ENCODE measurements at places on chromosomes 11 and 22. TPM values are rescaled to one million over a fixed set of nuclear protein-coding genes. Genes with fewer than 3 reads are reported as not detected.
A peak's percentile ranks its signal among the peaks of the same experiment; 100 is the strongest.

Gene OR52I2
- polyA plus RNA-seq = 0.03 TPM

Gene SMC1B
- polyA plus RNA-seq = 0.10 TPM

Gene ART1
- polyA plus RNA-seq = not detected

Gene DNAL4
- 8.7 TPM for polyA plus RNA-seq

Gene TPH1
- polyA plus RNA-seq = 0.03 TPM

DNA sequence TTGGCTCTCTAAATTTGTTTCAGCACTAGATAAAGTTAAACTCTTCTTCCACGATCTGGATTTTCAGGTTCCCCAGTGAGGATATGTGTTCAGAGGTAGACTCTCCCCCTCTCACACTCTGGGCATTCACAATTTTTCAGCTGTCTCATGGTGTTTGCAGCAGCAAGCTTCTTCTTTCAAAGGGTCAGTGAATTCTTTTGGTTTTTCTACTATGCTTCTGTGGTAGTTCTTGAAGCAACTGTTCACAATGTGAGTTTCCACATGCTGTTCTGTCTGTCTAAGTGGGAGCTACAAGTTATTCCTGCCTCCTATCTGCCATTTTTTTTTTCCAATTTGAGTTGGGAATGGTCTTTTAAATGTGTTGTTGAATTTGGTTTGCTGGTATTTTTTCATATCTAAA, 25.4 kb downstream of the CNTF start:
- DNase-seq = no peak
- H3K27ac ChIP-seq = no peak overlapping the region
- peaks cover 7% of the 10 kb centered on the region for H3K4me1 ChIP-seq
- no peaks in the 10 kb centered on the region for H3K36me3 ChIP-seq
- peaks cover 3% of the 10 kb centered on the region for H3K27me3 ChIP-seq

GRCh38 chr11:35292279-35292678, 127.1 kb downstream of the SLC1A2 start:
- DNase-seq = peak; percentile 12
- H3K4me3 ChIP-seq = no peak overlapping the region
- no peaks in the 10 kb centered on the region for H3K36me3 ChIP-seq
- H3K4me1 ChIP-seq = no peaks in the 10 kb centered on the region
- H3K27ac ChIP-seq = no peak overlapping the region

- no peaks in the 10 kb centered on the region for H3K27me3 ChIP-seq
- peak overlapping the region; percentile 75 for H3K27ac ChIP-seq
- no peak for DNase-seq
- H3K36me3 ChIP-seq = peaks cover 66% of the 10 kb centered on the region
Observed at GRCh38 chr11:75402002-75402773, 2.9 kb downstream of the RPS3 start.

- H3K4me3 ChIP-seq = no peak overlapping the region
- no peak overlapping the region for H3K27ac ChIP-seq
- H3K36me3 ChIP-seq = no peaks in the 10 kb centered on the region
- peaks cover 4% of the 10 kb centered on the region for H3K27me3 ChIP-seq
- peak; percentile 55 for DNase-seq
Observed at GRCh38 chr11:123351375-123351774, 78.7 kb upstream of the GRAMD1B start.

DNA sequence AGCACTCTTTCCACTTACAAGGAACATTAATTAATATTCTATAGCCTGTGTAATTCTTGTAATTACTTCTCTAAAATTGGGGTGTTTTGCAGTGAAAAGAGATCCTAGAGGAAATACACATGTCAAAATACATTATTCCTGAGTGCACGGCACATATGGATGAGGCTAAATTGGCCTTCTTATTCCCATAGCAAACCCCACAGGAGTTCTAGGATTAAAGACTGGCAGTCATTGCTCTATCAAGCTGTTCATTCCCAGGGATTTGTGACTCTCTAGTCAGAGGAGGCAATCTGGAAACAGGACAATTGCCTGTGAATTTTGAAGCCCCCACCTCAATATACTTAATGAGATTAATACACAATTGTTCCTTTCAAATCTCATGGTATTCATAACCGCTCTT, 145.9 kb upstream of the OPCML start:
- H3K36me3 ChIP-seq = no peaks in the 10 kb centered on the region
- no peak overlapping the region for H3K27ac ChIP-seq
- H3K27me3 ChIP-seq = no peaks in the 10 kb centered on the region
- no peak for DNase-seq

GRCh38 chr11:18383388-18384156, 10.8 kb upstream of the LDHA start:
- DNase-seq = peak; percentile 32
- no peaks in the 10 kb centered on the region for H3K4me1 ChIP-seq
- no peak overlapping the region for H3K4me3 ChIP-seq
- no peak overlapping the region for H3K27ac ChIP-seq

DNA sequence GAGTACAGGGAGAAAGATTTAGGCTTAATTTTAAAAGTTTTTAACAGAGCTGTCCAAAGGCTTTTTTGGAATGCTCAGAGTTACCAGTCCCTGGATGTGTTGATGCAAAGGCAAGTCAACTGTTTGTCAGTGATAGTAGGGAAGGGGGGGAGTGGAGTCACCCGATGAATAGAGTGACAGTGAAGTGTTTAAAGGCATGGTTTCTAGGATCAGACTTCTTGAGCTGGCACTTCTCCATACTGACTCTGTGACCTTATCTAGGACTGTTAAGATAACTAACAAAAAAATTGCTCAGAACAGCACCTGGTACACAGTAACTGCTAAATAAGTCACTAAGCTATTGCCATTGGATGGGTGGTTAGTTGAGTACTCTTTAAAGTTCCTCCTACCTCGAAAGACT, 11.3 kb upstream of the RAG2 start:
- H3K27ac ChIP-seq = no peak overlapping the region
- no peaks in the 10 kb centered on the region for H3K27me3 ChIP-seq
- DNase-seq = no peak
- H3K4me3 ChIP-seq = no peak overlapping the region
- H3K4me1 ChIP-seq = no peaks in the 10 kb centered on the region

- H3K4me1 ChIP-seq = no peaks in the 10 kb centered on the region
- no peaks in the 10 kb centered on the region for H3K27me3 ChIP-seq
- H3K27ac ChIP-seq = no peak overlapping the region
- H3K36me3 ChIP-seq = no peaks in the 10 kb centered on the region
Observed at GRCh38 chr22:49177666-49178065, 650.0 kb downstream of the BRD1 start.

DNA sequence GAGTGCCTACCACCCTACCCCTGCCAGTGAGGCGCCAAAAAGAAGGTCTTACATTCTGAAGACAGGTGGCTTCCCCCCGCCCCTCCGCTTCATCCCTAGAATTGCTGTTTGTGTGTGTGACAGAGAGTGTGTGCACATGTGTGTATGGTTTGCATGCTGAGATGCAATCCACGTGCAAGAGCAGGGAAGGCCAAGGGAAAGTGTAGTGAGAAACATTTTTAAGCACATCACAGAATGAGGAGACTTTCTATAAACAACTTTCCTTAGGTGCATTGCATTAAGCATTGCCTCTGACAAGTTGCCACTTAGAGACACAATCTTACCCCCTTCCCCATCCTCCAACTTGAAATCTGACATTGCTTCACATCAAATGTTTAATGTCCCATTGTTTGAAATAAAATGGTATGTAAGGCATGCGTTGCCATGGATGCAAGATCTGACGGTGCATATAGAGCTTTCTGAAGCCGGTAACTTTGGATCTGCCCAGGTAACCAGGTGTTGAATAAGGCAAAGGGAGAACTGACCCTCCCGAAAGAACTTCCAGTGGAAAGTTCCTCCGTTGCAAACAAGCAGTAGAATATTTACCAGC, 21.4 kb downstream of the FJX1 start:
- no peak overlapping the region for H3K27ac ChIP-seq
- no peaks in the 10 kb centered on the region for H3K36me3 ChIP-seq
- peaks cover 20% of the 10 kb centered on the region for H3K4me1 ChIP-seq
- no peaks in the 10 kb centered on the region for H3K27me3 ChIP-seq
- H3K4me3 ChIP-seq = 0 out of 2 replicates have a peak overlapping the region, but pooled peaks have one; percentile 9

GRCh38 chr11:114015117-114015516, 40.2 kb downstream of the HTR3A start:
- no peak for DNase-seq
- H3K27me3 ChIP-seq = no peaks in the 10 kb centered on the region
- H3K4me1 ChIP-seq = no peaks in the 10 kb centered on the region
- no peak overlapping the region for H3K27ac ChIP-seq

GRCh38 chr11:37704791-37705190, 1106.8 kb upstream of the RAG2 start:
- no peak overlapping the region for H3K4me3 ChIP-seq
- peaks cover 5% of the 10 kb centered on the region for H3K36me3 ChIP-seq
- no peaks in the 10 kb centered on the region for H3K4me1 ChIP-seq
- H3K27me3 ChIP-seq = no peaks in the 10 kb centered on the region
- H3K27ac ChIP-seq = no peak overlapping the region

DNA sequence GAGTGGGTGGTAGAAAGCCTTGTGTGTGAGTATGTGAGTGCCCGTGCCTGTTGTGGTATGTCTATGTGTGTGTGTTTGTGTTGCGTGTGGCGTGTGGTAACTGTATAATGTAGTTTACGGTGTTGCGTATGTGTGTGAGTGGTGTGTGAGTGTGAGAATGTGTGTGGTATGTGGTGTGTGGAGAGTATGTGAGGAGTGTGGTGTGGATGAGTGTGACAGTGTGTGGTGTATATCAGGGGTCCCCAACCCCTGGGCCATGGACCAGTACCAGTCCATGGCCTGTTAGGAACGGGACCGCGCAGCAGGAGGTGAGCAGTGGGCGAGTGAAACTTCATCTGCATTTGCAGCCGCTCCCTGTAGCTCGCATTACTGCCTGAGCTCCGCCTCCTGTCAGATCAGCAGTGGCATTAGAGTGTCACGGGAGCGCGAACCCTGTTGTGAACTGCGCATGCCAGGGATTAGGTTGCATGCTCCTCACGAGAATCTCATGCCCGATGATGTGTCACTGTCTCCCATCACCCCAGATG, 5.7 kb downstream of the UPK3A start:
- no peaks in the 10 kb centered on the region for H3K27me3 ChIP-seq
- DNase-seq = peak; percentile 40
- H3K4me1 ChIP-seq = peaks cover 5% of the 10 kb centered on the region
- no peaks in the 10 kb centered on the region for H3K36me3 ChIP-seq
- no peak overlapping the region for H3K4me3 ChIP-seq

DNA sequence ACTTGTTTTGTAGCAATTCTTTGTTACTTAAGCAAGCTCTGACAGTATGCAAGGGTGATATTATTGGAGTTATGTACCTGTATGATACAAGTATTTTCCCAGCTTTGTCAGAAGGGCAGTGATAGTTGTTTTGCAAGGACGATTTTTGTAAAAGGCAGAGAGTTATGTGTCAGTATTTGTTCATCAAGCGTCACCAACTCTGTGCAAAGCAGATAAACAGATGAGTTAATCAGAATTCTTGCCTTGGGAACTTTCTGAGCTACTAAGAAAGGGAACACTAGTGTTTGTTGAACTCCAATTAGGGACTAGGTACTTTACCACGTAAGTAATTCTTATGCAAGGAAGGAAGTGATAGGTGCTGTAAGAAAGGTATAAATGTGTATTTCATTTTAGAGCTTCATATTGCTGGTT, 1.4 kb downstream of the USP47 start:
- no peak overlapping the region for H3K27ac ChIP-seq
- H3K4me3 ChIP-seq = peak overlapping the region; percentile 86
- DNase-seq = no peak

- H3K27me3 ChIP-seq = peaks cover 100% of the 10 kb centered on the region
- no peak overlapping the region for H3K4me3 ChIP-seq
- no peaks in the 10 kb centered on the region for H3K36me3 ChIP-seq
- DNase-seq = peak; percentile 77
Observed at GRCh38 chr22:22720201-22720723, 75.8 kb downstream of the GGTLC2 start.

All from GM23338 (cell line).